ENCODE measurements at places on chromosomes 12 and 14. TPM values are rescaled to one million over a fixed set of nuclear protein-coding genes. Genes with fewer than 3 reads are reported as not detected.

- DNase-seq: peak; percentile 82
Observed at GRCh38 chr12:22543246-22544037, 900 bp downstream of the C2CD5 start.

DNA sequence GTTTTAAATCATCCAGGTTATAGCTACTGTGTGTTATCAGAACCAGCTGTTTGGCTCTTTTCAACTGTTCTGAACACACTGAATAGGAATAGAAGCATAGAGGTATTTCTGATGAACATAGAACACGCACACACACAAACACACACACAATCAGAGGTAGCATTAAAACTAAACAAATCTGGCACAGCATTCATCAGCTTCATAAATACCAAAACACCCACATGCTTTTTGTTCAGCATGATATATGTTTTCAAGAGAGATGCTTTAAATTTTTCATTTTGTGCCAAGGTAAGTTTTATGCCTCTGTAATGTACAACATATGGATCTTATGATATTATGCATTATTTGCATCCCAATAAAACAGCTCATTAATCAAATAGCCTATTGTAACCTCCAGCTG lies 208.6 kb downstream of the GALC start:
- no peak for DNase-seq

The CD69 gene
- 0.24 TPM for total RNA-seq

The DTX1 gene
- 2.6 TPM for total RNA-seq

GRCh38 chr12:129063600-129063999 lies 210.3 kb downstream of the GLT1D1 start:
- no peak for DNase-seq

The TESPA1 gene
- total RNA-seq: 0.65 TPM

The TAS2R19 gene
- total RNA-seq: 1.5 TPM

The KIF5A gene
- 0.22 TPM for total RNA-seq

DNA sequence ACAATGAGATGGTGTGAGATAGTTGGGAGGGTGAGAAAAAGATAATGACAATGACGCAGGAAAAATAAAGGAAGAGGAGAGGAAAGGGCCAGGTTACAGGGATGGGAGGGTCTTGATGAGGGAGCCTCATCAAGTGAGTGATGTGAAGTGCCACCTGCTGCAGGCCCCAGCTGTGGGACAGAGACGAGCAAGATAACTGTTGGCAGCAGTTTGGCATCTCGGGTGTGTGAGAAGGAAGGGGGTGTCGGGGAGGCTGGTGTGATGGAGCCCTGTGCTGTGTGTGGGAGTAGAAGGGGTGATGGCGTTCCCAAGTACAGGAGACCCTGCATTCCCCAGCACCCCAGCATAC lies 11.4 kb upstream of the TAC3 start:
- no peak for DNase-seq

The MGST1 gene
- 7.3 TPM for total RNA-seq

The THAP2 gene
- total RNA-seq: 7.8 TPM

GRCh38 chr14:29528889-29529288 lies 398.8 kb downstream of the PRKD1 start:
- no peak for DNase-seq

DNA sequence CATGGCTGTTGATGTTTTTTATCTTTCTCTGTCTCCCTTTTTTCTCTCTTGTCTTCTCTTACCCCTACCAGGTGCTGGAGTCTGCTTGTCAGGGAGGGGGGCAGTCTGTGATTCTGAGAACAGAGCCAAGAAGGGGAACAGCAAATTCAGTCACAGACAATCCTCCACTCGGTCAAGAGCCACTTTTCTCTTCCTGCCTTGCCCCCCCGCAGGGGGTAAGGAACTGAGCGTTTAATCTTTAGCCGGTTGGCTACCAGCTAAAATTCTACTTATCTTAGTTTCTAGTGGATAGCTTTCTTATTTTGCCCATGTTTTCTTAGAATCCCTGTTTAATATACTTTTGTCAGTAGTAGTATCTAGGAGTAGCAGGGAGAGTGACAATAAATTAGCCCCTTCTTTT lies 1.9 kb downstream of the RIMKLB start:
- no peak for DNase-seq

GRCh38 chr12:88860851-88861250 lies 280.6 kb upstream of the KITLG start:
- no peak for DNase-seq

- no peak for DNase-seq
Observed at GRCh38 chr12:69655616-69656340, 43.3 kb downstream of the BEST3 start.

The TAS2R9 gene
- not detected for total RNA-seq

DNA sequence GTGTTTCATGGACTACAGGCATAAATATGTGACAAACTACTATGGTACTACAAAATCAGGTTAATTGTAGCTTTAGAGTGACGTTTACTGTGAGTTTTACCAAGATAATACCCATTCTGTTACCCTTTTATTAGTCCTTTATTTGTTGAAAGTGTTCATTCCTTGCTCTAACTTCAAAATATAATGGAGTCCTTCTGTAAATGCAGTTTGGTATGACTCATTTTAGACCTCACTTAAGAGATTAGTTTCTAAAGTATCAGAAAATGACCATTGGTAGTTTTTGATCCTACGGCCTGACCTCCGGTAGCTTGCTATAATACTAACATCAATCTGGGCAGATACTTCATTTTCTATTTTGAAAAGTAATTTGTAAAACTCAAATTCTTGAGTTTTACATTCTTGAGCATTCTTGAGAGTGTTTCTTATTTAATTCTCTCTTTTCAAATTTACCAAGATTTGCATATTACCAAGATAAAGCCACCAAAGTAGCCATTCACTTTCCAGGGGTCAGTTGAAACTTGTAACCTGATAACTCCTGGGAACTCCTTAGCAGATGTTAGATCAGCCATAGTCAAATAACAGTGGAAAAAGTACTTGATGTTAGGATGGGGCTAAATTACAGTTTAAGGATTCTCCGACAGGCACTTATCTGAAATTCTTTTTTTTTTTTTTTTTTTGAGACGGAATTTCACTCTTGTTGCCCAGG lies 4.2 kb downstream of the HSPA2 start:
- no peak for DNase-seq

The TBK1 gene
- 13.8 TPM for total RNA-seq

- DNase-seq: no peak
Observed at GRCh38 chr14:24167469-24168114, 4.3 kb upstream of the REC8 start.

- DNase-seq: no peak
Observed at GRCh38 chr12:48125985-48126384, 6.8 kb downstream of the PFKM start.

The GNB3 gene
- 9.7 TPM for total RNA-seq

DNA sequence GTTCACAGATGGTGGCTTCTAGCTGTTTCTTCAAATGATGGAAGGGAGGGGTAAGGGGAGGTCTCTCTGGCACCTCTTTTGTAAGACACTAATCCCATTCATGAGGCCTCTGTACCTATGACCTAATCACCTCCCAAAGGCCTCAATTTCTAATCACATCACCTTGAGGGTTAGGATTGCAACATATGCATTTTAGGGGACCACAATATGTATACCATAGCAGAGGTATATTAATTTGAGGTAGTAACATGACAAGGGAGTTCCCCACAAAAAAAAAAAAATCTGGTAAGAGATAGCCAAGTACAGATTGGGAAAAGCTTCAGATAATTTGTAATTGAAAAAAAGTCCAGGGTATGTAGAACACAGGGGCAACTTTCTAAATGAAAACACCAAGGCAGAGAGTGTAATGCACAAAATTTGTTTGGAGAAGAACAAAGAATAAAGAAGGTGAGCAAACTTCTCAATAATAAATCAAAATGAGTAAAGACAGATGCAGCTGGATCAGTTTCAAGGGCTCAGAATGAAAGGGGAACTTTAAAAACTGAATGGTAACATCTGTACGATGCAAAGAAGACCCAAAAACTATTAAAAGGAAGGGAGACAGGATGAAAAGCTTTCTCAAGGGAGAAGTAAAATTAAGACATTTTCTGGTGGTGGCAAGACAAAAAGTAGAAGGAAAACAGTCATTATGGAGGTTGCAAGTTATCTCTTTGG lies 125.5 kb upstream of the DCN start:
- no peak for DNase-seq

GRCh38 chr14:57747036-57747435 lies 118.9 kb downstream of the SLC35F4 start:
- DNase-seq: no peak

DNA sequence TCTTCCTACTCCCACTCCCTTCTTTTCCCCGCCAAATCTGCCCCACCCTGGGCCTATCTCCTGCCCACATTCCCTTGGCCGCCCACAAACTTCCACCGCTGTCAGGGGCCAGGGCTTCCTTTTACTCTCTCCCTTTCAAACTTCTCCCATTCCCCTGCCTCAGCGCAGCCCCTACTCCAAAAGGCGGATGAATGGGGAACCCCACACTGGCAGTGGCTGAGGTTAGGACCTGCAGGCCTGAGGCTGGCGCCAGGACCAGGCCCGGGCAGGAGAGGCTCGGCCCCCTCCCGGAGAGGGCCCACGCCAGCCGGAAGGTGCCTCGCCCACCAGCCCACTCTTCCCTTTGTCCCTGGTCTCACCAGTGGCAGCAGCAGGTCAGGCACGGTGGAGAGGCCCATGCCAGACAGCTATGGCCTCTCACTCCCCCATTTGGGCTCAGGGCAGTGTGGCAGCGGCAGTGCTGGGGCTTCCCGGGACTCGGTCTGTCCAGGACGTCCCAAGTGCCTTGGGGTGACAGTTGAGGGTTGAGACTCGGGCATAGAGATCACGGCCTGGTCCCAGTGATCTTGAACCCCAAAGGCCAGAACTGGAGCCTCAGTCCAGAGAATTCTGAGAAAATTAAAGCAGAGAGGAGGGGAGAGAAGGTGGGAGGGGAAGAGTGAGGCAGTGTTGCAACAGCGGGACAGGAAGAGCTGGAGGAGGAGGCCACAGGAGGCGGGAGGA lies at the start of gene TNFRSF1A:
TNFRSF1A (minus strand) TSS at position 660 of the 723 bp plus-strand sequence; CDS start at position 398, 262 bp downstream.
- peak; percentile 92 for DNase-seq

Data from cardiac septum (tissue), 1 donor.